ENCODE measurements at places on chromosomes 5 and 9. TPM values are rescaled to one million over a fixed set of nuclear protein-coding genes. Genes with fewer than 3 reads are reported as not detected.

DNA sequence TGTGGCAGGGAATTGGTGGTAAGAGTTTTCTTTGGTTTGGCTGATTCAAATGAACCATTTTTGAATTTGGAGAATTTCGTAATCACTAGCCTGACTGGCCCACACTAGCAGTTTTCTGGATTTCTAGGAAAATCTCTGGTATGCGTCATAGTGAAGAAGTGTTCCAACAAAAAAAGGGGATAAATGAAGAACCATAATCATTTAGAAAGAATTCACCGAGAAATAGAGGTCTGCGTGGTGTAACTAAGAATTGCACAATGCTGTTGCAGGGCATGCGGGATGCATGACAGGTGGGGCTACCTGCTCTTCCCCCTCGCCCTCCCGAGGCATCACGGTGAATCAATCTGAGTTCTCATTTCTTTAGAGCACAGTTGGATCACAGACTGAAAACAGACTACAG is 232.3 kb upstream of the PAPPA start:
- peak; percentile 68 for DNase-seq

The SH3GL2 gene
- total RNA-seq: not detected

The SCGB3A1 gene
- total RNA-seq: not detected

The MORN5 gene
- not detected for total RNA-seq

- no peak for DNase-seq
Measured at GRCh38 chr9:78437296-78437695, 140.4 kb downstream of the PSAT1 start.

GRCh38 chr5:91875196-91875779 is 492.2 kb upstream of the ARRDC3 start:
- no peak for DNase-seq

GRCh38 chr9:7907551-7908337 is 108.2 kb upstream of the DMAC1 start:
- no peak for DNase-seq

DNA sequence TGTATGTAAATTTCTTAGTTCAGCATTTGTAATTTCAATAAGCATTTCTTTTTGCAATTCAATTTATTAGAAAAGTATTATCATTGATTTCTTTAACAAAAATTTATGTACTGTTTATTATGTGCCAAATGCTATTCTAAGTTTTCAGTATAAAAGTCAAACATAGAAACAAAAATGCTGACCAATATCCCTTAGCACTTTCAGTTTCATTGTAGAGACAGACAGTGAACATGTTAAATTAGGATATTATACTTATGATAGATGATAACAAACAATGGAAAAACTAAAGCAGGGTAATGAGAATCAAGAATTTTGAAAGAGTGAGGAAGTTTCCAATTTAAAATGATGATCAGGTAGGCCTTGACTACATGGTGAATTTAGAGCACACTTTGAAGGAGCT is 1106.0 kb downstream of the TAF11L14 start:
- no peak for DNase-seq

DNA sequence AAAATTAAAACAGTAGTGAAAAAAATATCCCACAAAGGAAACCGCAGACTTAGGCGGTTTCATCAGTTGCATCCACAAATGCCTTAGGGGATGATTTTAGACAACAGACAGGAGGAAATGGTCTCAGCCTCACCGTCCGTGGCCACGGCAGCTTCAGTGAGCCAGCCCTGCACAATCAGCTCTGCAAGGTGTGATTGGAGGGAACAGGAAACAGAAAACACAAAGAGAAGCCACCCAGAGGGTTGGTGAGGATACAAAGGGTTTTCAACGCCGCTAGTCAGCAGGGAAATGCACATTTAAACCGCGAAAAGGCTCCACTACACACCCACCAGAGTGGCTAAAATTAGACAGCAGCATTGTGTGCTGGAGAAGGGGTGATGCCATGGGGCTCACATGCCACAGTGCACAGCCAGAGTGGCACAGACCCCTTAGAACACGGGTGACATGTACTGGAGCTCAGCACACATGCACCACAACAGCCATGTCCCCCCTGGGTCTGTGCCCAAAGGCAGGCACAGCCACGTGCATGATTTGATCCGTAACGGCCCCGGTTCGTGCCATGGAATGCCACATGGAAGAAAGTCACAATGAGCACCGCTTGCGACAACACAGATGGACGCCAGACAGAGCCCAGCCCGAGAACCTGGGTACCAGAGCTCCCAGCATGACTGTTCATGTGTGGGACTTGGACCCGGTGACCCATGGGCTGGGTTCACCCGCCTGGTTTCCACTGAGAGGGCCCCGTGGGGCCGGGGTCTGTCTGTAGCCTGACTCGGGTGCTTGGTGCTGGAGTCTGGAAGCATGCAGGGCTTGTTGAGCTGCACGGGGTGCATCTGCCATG is 18.3 kb upstream of the TERT start:
- DNase-seq: peak; percentile 19

All from MCF 10A (cell line).